ENCODE measurements at places on chromosomes 13 and 19.

GRCh38 chr19:44943801-44944249 lies 1.8 kb downstream of the APOC4 start:
- H3K4me3 ChIP-seq = no peak overlapping the region
- H3K36me3 ChIP-seq = no peaks in the 10 kb centered on the region
- peak; percentile 77 for DNase-seq
- no peaks in the 10 kb centered on the region for H3K27me3 ChIP-seq
- no peaks in the 10 kb centered on the region for H3K4me1 ChIP-seq
- no peak overlapping the region for H3K27ac ChIP-seq

DNA sequence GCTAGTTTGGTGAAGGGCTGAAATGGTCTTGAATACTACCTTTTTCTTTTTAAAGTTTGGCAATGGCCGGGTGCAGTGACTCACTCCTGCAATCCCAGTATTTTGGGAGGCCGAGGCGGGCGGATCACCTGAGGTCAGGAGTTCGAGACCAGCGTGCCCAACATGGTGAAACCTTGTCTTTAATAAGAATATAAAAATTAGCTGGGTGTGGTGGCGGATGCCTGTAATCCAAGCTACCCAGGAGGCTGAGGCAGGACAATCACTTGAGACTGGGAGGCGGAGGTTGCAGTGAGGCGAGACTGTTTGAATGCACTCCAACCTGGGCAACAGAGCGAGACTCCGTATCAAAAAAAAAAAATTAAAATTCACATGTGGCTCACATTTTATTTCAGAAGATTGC lies 880 bp upstream of the ZNF723 start:
- H3K4me3 ChIP-seq = no peak overlapping the region
- no peak overlapping the region for H3K27ac ChIP-seq
- no peak for DNase-seq
- no peaks in the 10 kb centered on the region for H3K27me3 ChIP-seq
- H3K4me1 ChIP-seq = no peaks in the 10 kb centered on the region

GRCh38 chr19:44807162-44807561 lies 1.7 kb upstream of the BCAM start:
- no peak for DNase-seq
- peaks cover 9% of the 10 kb centered on the region for H3K36me3 ChIP-seq
- H3K27me3 ChIP-seq = no peaks in the 10 kb centered on the region
- peaks cover 7% of the 10 kb centered on the region for H3K4me1 ChIP-seq
- no peak overlapping the region for H3K4me3 ChIP-seq

GRCh38 chr13:105485081-105485480 lies 1050.4 kb downstream of the EFNB2 start:
- DNase-seq = no peak
- H3K36me3 ChIP-seq = no peaks in the 10 kb centered on the region
- H3K4me3 ChIP-seq = no peak overlapping the region
- H3K4me1 ChIP-seq = no peaks in the 10 kb centered on the region
- H3K27ac ChIP-seq = no peak overlapping the region
- no peaks in the 10 kb centered on the region for H3K27me3 ChIP-seq

DNA sequence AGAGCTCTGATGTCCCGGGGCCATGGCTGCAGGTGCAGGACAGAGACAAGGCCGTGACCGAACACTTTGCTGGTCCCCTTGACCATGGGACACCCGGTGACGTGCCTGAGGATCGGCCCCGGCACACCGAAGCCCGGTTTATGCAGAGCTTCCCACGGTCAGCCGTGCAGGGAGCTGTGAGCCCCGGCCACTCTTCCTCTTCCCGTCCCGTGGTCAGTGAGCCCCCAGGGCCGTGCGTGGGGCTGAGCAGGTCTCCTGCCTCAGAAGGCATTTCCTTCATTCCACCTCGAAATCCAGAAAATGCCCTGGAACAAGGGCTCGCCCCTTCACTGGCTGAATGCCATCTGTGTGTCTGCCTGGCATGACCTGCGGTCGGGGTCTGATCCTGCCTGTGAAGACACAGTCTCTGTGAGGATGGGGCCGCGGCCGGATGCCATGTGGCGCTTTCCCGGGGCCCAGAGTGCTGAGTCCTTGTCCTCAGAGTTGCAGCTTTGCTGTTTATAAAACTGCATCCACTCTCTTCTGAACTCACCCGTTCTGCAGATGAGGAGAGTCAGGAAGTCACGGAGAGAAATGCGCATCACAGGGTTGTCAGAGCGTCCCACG lies 16.9 kb downstream of the MCF2L start:
- H3K27ac ChIP-seq = no peak overlapping the region
- no peaks in the 10 kb centered on the region for H3K36me3 ChIP-seq
- H3K27me3 ChIP-seq = no peaks in the 10 kb centered on the region
- DNase-seq = no peak

GRCh38 chr19:31438401-31439269 lies 89.4 kb upstream of the TSHZ3 start:
- no peak for DNase-seq
- no peaks in the 10 kb centered on the region for H3K27me3 ChIP-seq
- H3K27ac ChIP-seq = no peak overlapping the region
- H3K4me1 ChIP-seq = no peaks in the 10 kb centered on the region

DNA sequence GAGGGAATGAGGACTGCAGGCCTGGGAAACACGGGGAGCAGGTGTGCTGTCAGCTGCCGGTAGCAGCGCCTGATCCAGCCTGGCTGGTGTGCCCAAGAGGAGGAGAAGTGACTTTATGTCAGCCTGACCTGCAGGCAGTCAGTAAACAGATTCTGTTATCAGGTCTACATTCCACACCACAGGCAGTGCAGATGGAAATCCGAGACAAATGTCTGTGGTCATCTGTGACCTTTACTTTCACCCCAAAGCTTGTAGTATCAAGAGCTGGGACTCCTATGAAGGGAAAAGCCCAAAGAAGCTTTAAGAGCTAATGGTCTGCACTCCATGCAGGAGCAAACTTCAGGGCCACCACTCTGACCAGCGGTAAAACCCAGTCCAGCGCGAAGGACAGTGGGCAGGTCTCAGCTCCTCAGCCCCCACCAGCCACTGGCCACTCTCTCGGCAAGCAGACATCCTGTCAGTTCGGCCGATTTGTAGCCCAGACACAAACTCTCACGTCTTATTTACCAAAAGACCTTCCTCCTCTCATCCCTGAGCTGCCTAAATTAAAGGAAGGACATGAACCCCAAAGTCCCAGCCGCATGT lies 7.7 kb downstream of the EPS15L1 start:
- no peak overlapping the region for H3K27ac ChIP-seq
- peaks cover 4% of the 10 kb centered on the region for H3K36me3 ChIP-seq
- no peak for DNase-seq
- H3K27me3 ChIP-seq = no peaks in the 10 kb centered on the region

DNA sequence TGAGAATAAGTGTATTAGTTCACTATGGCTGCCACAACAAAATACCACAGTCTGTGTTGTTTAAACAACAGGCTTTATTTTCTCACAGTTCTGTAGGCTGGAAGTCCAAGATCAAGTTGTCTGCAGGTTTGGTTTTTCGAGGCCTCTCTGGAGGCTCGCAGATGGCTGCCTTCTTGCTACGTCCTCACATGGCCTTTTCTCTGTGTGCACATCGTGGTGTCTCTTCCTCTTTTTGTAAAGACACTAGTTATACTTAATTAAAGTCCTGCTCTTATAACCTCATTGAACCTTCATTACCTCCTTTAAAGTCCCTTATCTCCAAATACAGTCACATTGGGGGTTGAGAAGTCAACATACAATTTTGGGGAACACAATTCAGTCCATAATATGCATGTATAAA lies 10.6 kb downstream of the CSNK1A1L start:
- H3K36me3 ChIP-seq = no peaks in the 10 kb centered on the region
- H3K27ac ChIP-seq = no peak overlapping the region
- H3K4me1 ChIP-seq = no peaks in the 10 kb centered on the region
- H3K27me3 ChIP-seq = no peaks in the 10 kb centered on the region
- H3K4me3 ChIP-seq = no peak overlapping the region

GRCh38 chr19:7497292-7497691 lies 8.5 kb upstream of the PEX11G start:
- peaks cover 3% of the 10 kb centered on the region for H3K4me1 ChIP-seq

DNA sequence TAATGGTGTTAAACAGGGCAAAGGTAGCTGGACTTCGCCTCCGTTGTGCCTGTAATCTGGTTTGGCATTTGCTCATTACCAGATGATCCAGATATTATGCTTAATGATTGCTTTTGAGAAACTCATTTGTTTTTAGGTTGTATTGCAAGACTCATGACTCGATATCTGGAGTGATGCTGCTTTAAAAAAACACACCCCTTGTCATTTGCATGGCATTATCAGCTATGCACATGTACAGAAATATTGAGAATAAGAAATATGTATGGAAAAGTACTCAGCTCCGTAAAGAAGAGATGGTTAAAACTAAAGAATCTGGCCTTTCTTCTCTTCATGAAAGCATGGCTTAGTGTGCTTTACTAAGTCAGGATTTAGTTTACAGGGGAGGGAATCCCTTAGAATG lies 95.0 kb downstream of the ARHGEF7 start:
- peaks cover 63% of the 10 kb centered on the region for H3K4me1 ChIP-seq
- peak overlapping the region; percentile 39 for H3K27ac ChIP-seq
- H3K36me3 ChIP-seq = no peaks in the 10 kb centered on the region
- no peak for DNase-seq
- peak overlapping the region; percentile 32 for H3K4me3 ChIP-seq

GRCh38 chr19:3669947-3670795 lies 30.1 kb downstream of the PIP5K1C start:
- H3K27ac ChIP-seq = peak overlapping the region; percentile 99
- DNase-seq = peak; percentile 83
- peaks cover 53% of the 10 kb centered on the region for H3K4me1 ChIP-seq
- H3K36me3 ChIP-seq = peaks cover 14% of the 10 kb centered on the region
- no peaks in the 10 kb centered on the region for H3K27me3 ChIP-seq

DNA sequence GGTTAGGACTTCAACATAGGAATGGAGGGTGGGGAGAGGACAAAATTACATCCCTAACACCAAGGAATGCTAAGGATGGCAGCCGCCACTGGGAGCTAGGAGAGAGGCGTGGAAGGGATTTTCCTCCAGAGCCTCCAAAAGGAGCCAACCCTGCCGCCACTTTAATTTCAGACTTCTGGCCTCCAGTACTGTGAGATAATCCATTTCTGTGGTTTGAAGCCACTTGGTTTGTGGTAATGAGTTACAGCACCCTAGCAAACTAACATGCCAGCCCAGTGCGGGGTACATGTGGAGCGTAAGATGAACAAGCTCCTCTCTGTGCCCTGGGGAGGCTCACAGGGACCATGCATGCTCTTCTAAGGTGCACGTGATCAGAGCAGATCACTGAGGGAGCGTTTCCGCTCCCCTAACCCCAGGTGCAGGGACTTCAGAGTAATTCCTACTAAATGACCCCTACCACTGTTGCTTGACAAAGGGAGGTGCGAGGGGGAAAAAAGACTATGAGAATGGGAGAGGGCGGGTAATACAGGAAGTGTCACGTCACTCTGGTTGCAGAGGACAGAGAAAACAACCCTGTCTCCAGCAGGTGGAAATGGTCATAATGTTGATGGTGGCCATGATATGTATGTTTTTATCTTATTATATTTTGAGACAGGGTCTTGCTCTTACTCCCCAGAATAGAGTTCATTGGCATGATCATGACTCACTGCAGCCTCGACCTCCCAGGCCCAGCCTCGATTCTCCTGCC lies 12.0 kb downstream of the FPR1 start:
- H3K36me3 ChIP-seq = no peaks in the 10 kb centered on the region
- no peaks in the 10 kb centered on the region for H3K27me3 ChIP-seq
- H3K4me1 ChIP-seq = no peaks in the 10 kb centered on the region
- no peak overlapping the region for H3K27ac ChIP-seq

DNA sequence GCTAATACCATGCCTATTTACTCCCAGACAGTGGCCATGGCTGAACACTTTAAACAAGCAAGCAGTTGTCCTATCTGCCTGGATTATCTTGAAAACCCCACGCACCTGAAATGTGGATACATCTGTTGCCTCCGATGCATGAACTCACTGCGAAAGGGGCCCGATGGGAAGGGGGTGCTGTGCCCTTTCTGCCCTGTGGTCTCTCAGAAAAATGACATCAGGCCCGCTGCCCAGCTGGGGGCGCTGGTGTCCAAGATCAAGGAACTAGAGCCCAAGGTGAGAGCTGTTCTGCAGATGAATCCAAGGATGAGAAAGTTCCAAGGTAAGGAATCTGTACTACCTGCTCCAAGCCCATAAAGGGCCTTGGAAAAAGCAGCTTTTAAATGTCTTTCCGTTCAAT lies 8.6 kb downstream of the RFPL4AL1 start:
- H3K4me1 ChIP-seq = no peaks in the 10 kb centered on the region
- no peak overlapping the region for H3K27ac ChIP-seq
- H3K4me3 ChIP-seq = no peak overlapping the region
- H3K27me3 ChIP-seq = no peaks in the 10 kb centered on the region
- no peak for DNase-seq

DNA sequence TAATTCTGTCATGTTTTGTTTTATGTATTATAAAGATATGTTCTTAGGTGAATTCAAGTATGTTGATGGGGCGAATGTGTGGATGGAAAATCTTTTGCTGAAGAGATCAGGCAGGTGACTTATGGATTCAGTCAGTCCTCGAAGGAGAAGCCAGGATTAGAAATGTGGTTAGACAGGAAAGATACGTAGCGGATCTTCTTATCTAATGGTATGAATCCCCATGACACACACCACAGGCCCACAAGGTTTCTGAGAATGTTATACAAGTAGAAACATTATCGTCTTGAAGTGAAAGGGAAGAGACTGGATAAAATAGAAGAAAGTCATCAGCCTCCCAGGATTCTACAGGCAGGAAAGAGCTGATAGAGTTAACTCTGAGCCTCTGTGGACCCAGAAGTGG lies 69.0 kb upstream of the RFXAP start:
- no peaks in the 10 kb centered on the region for H3K36me3 ChIP-seq
- no peaks in the 10 kb centered on the region for H3K4me1 ChIP-seq
- DNase-seq = no peak
- H3K4me3 ChIP-seq = no peak overlapping the region
- H3K27me3 ChIP-seq = no peaks in the 10 kb centered on the region

- H3K4me1 ChIP-seq = no peaks in the 10 kb centered on the region
- DNase-seq = no peak
- no peaks in the 10 kb centered on the region for H3K27me3 ChIP-seq
- no peaks in the 10 kb centered on the region for H3K36me3 ChIP-seq
- no peak overlapping the region for H3K27ac ChIP-seq
- H3K4me3 ChIP-seq = no peak overlapping the region
Measured at GRCh38 chr13:88022431-88023208, 351.4 kb downstream of the SLITRK5 start.

GRCh38 chr13:23572836-23573235 lies 2.6 kb downstream of the TNFRSF19 start:
- no peaks in the 10 kb centered on the region for H3K36me3 ChIP-seq
- DNase-seq = no peak
- H3K4me1 ChIP-seq = no peaks in the 10 kb centered on the region
- H3K4me3 ChIP-seq = no peak overlapping the region
- H3K27ac ChIP-seq = no peak overlapping the region
- no peaks in the 10 kb centered on the region for H3K27me3 ChIP-seq

- H3K4me3 ChIP-seq = no peak overlapping the region
- H3K4me1 ChIP-seq = no peaks in the 10 kb centered on the region
- peaks cover 5% of the 10 kb centered on the region for H3K27me3 ChIP-seq
- no peak for DNase-seq
Measured at GRCh38 chr19:43799502-43800142, 2.6 kb downstream of the LYPD5 start.
